ENCODE measurements at places on chromosomes 6 and 20.

GRCh38 chr6:36252005-36252404 is 17.9 kb upstream of the PNPLA1 start:
- no peak for DNase-seq

- DNase-seq: no peak
Measured at GRCh38 chr6:149212206-149212605, 105.3 kb upstream of the TAB2 start.

DNA sequence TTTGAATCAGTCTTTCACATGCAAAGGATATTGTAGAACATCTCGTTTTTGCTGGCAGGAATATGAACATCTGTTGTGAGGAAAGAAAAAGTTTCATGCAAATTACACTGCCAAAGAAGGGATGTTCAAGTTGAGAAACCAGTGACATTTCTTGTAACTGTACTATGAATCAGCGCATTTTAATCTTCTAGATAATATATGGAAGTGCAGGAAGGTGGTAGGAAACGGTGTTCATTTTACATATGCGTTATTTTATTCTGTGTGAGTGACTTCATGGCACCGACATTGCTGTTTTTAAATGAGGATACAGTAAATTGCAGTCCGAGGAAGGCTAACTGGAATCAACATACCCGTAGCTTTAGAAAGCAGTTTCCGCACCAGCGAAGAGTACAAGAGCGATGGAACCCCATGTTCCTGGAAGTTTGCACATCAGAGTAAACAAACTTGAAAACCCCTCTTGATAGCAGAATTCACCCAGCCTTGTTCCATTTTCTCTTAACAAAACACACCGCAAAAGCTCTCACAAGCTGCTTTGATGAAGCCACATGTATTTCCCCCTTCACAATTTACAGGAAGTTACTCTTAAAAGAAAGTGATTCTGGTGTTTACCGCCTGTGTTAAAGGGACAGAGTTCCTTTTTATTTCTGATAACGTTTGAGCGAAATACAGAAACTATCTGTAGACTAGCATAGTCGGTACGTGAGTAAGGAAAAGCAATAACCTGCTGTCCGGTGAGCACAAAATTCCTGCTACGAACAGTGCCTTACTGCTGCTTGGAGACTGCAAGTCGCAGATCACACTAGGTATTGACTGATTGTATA is 11.5 kb downstream of the PRDM1 start:
- DNase-seq: no peak

GRCh38 chr6:13004601-13005000 is 288.0 kb downstream of the PHACTR1 start:
- no peak for DNase-seq

GRCh38 chr6:1986454-1987243 is 258.8 kb downstream of the GMDS start:
- DNase-seq: no peak

GRCh38 chr6:16600701-16601100 is 160.6 kb downstream of the ATXN1 start:
- no peak for DNase-seq

DNA sequence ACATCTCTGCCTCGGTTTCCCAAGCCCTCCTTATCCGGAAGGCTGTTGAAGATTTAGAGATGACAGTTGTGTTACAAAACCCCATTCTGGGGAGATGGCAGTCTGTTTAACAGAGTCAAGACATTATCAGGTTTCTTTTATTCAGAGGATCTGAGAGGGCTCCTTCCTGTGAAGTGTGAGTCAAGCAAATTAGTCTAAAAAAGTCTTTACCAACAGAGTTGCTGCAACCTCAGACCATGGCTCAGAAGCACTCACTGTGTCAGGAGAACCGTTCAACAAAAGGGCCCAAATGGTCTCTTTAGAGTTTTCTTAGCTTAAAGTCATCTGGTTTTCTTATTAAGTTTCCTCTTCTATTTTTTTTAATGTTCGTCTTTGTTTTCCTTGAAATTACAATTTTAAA is 717.8 kb downstream of the EPM2A start:
- no peak for DNase-seq

GRCh38 chr6:157329829-157330228 is 6.5 kb upstream of the TMEM242 start:
- no peak for DNase-seq

DNA sequence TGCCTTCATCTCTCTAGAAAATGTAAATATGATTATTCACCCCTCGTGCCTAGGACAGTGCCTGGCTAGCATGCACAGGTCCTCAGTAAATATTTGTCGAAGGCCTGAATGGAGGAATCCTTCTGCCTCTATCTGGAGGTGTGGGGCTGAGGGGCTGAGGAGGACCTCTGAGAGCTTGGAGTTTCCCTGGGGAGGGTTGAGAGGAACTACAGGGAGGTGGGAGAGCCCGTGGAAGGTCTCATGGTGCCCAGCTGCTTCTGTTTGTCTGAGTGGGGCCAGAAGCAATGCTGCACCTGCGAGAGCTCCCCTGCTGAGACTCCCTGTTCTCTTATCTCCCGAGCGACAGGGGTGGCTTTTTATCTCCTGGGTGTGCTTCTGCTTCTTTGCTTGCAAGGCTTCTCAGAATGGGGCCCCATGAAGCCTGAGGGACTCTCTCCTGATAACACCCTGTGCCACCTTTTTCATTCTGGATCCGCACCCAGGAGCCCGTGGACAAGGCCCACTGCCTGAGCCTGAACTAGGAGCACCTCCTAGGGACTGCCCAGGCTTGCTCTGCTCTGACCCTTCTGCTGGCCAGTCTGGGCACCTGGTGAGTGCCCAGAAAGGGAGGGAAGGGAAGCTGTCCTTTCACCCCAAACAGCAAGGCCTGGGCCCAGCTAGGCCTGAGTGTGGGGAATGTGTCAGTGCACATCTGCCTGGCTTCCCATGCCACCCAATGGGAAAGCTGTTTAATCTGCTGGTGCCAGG is 2.4 kb downstream of the SLC29A1 start:
- peak; percentile 30 for DNase-seq

- no peak for DNase-seq
Measured at GRCh38 chr6:145531822-145532221, 203.5 kb downstream of the EPM2A start.

GRCh38 chr20:18879262-18879661 is 65.7 kb downstream of the SCP2D1 start:
- no peak for DNase-seq

DNA sequence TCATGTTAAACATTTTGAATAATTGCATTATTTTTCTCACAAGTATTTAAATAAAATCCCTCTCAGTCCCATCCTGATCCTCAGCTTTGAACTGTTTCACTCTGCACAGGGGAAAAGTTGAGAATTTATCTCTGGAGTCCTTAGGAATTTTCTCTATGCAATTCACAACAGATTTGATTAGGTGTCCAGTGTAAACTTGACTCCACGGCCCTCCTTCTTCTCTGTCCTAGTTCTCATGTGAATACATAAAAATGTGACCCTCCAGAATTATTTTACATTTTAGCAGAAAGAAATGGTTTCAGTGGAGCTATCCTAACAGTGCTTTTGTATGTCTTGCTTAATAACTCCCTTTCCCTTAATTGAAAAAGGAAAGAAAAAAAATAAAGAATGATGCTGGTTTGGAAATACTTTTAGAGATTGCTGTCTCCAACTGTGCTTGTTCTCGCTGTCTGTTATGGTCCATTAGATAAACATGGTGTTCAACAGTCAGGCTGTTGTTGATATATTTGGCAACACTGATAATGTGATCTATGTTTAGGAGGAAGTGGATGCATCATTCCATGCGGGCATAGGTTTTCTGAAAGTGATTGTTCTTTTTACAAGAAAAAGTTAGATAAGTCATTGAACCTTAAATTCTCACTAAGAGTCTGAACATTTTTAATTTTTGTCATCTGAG is 599.4 kb upstream of the CITED2 start:
- DNase-seq: no peak

DNA sequence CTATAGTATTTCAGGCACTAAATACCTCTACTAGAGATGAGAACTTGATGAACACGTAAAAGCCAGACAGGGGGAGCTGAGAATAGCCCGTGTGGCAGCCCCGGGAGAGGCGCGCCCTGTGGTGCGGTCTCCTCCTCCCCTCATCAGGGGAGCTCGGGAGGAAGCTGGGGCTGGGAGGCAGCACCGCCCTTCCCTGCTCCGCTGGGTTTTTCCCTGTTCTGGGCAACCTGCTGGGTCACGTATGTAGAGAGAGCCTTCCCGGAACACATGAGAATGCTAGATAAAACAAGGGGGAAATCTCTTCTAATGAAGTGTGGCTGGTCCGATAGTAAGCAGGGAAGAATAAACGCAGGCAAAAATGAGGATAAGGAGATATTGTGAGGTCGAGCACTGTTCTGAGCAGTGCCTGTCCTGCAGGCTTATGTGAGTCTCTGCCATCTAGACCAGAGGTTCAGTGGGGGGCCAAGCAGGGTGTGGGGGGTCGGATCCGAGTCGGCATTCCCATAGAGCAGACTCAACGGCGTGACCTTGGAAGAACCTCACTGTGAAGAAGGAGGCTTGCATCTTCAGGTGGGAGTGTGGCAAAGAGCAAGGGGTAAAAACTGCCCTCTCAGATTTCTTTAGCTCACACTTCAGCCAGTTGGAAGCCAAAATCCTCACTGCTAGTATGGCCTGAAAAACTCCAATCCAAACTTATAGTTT is 13.4 kb upstream of the RPS6KA2 start:
- DNase-seq: peak; percentile 8

- no peak for DNase-seq
Measured at GRCh38 chr6:4895971-4896370, 107.9 kb downstream of the RPP40 start.

DNA sequence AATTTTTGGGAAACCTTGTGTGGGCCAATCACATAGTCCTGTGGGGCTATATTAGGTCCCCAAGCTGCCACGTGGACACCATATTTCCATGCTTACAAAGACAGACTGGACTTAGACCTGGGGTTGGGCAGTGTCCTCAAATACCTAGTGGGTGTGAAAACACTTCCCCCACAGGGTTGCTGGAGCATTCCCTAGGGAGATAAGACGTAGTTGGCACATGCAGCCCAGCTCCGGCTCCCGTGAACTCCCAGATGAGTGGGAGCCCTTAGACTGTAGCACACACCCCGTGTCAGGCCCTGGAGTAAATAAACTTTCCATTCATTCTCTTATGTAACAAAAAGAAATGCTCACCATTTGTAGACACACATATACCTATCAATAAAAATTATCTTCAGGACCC is 14.2 kb downstream of the KCNG1 start:
- DNase-seq: no peak

GRCh38 chr6:35305117-35305516 is 7.5 kb downstream of the DEF6 start:
- no peak for DNase-seq

GRCh38 chr6:54710456-54710855 is 136.1 kb upstream of the FAM83B start:
- no peak for DNase-seq

DNA sequence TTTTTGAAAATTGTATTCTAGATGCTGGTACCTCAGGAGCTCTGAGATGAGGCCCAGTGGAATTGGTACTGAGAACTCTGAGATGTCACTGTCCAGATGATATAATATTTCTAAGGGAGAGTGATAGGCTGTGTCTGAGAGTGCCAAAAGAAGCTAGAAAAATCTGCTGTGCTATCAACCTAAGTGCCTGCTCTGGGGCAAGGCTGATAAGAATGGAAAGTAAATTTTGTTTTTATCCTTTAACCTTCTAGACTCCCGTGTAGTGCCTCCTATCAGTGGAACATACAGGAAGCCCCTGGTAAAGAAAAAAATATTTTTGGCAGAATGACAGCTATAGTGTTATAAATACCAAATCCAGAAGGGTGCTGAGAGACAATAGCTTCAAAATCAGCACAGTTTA is 348.2 kb downstream of the TFAP2B start:
- no peak for DNase-seq

GRCh38 chr20:51469046-51469445 is 73.5 kb downstream of the NFATC2 start:
- no peak for DNase-seq

DNA sequence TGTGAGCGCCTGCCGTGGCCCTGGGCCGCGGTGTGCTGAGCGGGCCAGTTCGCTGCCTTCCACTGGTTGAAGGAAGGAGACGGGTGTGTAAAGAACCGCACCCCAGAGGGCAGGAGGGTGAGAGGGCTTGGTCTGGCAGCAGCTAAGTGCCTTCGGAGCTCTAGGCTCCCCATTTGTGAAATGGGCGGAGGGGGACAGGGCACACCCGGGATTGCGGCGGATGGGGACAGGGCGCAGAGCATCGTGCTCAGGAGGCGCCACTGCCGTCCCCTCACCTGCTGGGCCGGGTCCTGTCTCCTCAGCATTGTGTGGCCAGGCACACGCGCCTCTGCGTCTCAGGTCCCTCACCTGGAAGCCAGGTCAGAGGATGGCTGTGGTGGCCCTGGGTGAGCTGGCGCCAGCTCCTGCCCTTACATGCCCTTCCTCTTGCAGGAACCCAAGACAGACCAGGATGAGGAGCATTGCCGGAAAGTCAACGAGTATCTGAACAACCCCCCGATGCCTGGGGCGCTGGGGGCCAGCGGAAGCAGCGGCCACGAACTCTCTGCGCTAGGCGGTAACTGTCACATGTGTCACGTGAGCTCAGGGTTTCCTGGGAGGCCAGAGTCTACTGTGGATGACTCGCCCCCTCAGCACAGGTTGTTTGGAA is 3.1 kb downstream of the ADRM1 start:
- DNase-seq: no peak

GRCh38 chr6:145135702-145136101 is 599.6 kb downstream of the EPM2A start:
- no peak for DNase-seq

- DNase-seq: no peak
Measured at GRCh38 chr20:42340368-42340767, 722.2 kb upstream of the CHD6 start.

DNA sequence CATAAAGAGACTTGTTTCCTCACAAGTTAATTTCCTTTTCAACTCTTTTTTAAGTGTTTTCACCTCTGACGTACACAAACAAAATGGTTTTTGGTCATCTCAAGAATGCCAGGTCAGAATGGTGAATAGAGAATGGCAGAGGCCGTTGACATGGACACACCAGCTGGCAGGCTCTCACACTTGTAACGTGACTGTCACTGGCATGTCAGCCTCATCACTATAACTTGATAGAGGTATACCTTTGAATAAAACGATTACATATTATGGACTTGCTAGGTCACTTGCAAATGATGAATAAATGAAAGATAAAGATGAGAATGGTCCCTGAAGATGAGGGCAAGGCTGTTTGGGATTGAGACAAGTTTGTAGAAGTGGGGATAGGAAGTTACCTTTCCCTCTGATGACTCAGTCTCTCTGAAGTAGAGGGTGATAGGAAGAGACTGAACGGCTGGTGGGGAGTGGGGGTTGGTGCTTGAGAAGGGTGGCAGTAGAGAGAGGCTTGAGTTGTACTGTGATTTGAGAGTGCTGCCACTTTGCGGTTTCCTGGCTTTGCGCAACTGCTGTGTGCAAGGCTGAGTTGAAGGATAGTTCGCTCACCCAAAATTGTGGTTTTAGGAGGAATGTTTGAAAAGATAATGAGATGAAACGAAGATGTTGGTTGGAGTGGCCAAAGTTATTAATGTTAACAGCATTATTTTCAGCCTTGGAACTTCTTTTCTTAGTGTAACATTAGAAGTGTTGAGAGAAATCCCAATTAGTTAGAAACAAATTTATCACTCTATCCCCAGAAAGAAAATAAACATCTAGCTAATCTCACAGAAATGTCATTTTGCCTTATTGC is 30.3 kb downstream of the TBPL1 start:
- DNase-seq: no peak

All from NCI-H1417 (cell line).